ENCODE measurements at places on chromosomes 2 and 18.
A peak's percentile ranks its signal among the peaks of the same experiment; 100 is the strongest.

- DNase-seq, result no peak
These were observed 139.6 kb upstream of the NETO1 start for GRCh38 chr18:73007195-73007914.

- DNase-seq, result no peak
These were observed 221.6 kb downstream of the NCKAP5 start for GRCh38 chr2:133346654-133347053.

- no peak for DNase-seq
These were observed 33.7 kb downstream of the ATP9B start for GRCh38 chr18:79102886-79103285.

GRCh38 chr2:211401328-211401727, 844.9 kb downstream of the CPS1 start:
- DNase-seq, result no peak

DNA sequence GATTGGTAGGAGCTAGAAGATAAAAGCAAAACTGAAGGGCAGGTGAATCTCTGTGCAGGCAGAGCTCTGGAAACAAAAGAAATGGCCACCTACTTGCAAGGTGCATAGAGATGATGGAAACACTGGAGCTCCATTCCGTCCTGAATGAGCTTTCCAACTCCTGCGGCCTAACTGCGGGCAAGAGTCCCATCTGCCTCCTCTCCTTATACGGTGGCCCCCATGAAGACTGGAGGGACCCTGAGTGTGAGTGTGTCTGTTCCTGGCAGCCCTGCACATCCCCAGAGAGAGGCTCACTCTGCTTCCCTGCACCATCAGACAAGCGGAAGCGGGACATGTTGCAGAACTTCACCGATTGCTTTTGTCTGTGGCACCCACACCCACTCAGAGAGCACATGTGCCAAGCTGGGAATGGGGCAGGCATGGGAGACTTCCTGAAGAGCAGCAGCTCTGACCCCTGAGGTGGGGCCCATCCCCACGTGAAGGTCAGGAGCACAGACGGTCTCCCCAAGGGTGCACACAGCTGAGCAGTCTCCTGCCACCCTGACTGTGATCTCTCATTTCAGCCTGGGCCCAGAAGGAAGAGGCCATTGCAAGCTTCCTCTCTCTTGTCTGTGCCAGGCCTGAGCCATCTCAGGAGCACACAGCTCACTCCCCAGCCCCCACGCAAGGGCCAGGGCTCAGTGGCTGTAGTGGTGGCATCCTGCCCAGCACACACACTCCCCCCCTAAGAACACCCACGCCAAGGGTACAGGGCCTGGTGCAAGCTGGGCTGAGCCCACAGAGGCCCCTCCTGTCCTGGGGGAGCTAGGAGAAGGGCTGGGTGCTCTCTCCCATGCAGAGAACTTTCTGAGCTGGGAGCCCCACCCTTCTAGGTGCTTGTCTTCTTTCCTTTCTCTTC, 75.3 kb downstream of the STPG4 start:
- peak; percentile 40 for DNase-seq

- no peak for DNase-seq
These were observed 369.3 kb upstream of the KCNH7 start for GRCh38 chr2:163207693-163208370.

GRCh38 chr2:230765611-230766300, 53.1 kb downstream of the CAB39 start:
- DNase-seq, result no peak

- DNase-seq, result no peak
These were observed 132.5 kb downstream of the SPHKAP start for GRCh38 chr2:228048838-228049490.

- DNase-seq, result no peak
These were observed 17.7 kb downstream of the NFATC1 start for GRCh38 chr18:79413426-79413825.

DNA sequence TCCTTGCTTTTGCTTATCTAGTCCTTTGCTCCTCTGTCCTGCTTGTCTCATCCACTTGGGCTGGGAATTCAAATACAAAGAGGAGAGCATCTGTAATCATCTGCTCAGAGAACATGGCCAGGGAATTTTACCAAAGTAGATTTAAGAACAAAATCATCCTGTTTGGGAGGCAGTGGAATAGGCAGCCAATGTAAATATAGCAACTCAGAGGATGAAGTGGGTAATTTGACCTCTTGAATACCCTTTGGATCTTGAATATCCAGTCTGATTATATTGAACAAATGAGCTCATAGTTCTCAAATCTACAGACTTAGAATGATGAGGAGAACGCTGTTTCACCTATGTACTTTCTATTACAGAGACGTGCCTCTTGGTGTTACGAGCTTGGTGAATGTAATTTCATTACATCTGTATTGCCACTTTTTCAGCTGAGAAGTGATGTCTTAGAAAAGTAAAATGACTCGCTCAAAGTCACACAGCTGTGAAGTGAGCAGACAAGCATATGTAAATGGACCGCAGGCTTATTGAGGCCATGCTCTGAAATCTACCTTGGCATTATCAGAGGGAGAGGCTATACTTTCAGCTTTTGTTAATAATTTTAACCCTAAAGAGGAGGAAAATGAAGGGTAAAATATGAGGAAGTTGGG, 266.3 kb downstream of the MTX2 start:
- no peak for DNase-seq

DNA sequence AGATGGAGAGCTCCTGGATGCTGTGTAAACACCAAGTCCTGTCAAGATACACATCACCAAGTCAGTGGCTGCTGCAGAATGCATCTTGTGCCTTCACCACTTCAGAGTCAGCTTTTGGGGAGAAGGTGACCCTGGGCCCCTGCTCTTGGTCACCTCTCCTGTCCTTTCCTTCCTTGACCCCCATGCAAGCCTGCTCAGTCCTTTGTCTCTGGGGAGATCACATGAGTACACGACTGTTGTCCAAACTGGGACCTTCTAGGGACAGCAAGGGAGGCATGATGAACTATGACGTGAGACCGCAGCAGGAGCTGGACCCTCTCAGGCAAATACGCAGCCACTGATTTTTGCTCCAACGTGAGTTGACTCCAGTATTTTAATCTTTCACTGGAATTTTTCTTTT, 706.9 kb upstream of the ID2 start:
- DNase-seq, result no peak

DNA sequence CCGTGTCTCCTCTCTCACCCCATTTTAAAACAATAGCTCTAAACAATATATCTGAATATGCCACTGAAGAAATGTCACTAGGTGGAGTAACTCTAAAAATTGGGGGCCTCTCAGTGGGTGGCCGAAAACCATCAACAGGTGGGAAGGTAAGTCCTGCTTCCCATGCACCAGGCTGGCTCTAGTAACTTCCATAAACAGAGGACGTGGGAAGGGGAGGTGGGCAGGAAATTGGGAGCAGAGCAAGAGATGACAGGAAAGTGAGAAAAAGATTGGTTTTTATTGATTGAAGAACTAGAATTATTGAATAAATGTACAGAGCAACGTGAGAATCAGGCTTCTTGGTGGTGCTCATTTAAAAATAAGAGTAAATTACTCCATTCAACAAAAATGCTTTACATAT, 170.4 kb downstream of the SOCS6 start:
- no peak for DNase-seq

DNA sequence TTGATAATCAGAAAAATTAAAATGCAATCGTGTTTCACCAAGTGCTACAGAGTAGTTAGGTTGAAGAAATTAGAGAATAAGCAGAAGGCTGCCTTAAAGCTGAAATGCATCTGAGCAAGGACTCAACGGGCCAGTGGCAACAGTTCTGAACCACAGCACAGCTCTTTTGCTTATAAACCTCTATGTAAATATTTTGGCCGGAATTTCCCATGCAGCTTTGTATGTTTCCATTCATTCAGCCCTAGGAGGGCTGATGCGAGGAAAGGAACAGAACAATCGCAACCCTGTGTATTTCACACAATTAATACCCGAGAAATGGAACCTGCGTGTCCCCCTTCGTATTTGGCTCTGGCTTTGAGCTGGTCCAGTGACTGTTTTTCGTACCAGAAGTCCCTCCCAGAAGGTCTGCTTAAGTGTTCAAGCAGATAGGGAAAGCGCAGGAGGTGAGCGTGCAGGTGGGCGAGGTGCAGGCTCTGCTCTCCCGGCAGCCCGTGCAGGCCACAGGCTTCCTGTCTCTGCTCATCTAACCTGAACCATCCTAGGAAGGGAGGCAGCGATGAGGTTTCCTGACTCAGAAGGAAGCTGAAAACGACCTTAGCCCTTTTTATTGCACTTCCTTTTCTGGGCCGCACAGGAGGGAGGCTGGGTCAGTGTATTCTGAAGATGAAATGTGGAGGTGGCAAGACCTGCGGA, 67.3 kb downstream of the ASB1 start:
- no peak for DNase-seq

- no peak for DNase-seq
These were observed 13.4 kb downstream of the STAMBP start for GRCh38 chr2:73841912-73842738.

DNA sequence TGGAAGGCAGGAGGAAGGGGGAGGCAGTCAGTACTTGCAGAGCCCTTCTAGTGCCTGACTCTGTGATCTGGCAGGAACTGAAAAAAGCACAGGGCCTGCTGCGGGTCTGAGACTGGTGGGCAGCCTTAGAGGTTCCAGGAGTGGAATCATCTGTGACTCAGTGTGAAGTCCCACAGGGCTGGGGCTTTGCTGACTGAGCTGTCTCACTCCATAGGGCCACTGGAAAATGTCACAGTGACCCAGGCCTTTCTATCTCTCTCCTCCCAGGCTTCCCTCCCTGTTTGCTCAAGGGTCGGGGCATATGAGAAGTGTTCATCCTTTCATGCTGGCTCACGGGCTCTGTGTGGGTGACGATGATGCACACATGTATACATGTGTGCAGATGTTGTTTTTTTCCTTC, 47.1 kb upstream of the ZFP36L2 start:
- no peak for DNase-seq

GRCh38 chr2:8300216-8300615, 381.6 kb upstream of the ID2 start:
- DNase-seq, result no peak

GRCh38 chr2:69026691-69027459, 13.9 kb downstream of the ANTXR1 start:
- no peak for DNase-seq

- no peak for DNase-seq
These were observed 13.5 kb downstream of the TMEM198 start for GRCh38 chr2:219557320-219557719.

- DNase-seq, result no peak
These were observed 53.1 kb downstream of the ZNF521 start for GRCh38 chr18:25298853-25299274.

DNA sequence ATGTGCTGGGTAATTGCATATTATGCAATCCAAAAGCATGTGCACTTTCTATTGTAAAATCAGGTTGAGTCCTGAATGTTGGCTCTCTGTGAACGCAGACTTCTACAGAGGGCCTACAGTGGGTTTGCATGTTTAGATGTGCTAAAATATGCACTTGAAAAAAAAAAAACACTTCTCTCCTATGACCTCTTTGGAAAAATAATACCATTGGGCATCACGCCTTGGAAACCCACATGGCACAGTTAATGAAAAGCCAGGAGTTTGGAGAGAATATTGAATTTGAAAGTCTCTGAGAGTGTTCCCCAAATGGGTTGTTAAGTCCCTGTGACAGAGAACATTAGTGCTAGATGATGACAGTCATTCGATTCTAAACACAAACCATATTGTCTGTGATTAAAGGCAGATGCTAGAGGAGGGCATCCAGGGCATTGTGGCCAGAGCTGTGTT, 710.4 kb upstream of the PIK3C3 start:
- DNase-seq, result no peak

- DNase-seq, result no peak
These were observed 142.2 kb downstream of the BCL11A start for GRCh38 chr2:60411295-60411694.

GRCh38 chr2:86704459-86704971, 15.6 kb upstream of the RMND5A start:
- DNase-seq, result no peak

- no peak for DNase-seq
These were observed 19.9 kb upstream of the CAB39 start for GRCh38 chr2:230692760-230693159.

GRCh38 chr2:104040771-104041170, 813.1 kb upstream of the POU3F3 start:
- DNase-seq, result no peak

- DNase-seq, result no peak
These were observed 1273.6 kb upstream of the SLC39A10 start for GRCh38 chr2:194383401-194383800.

GRCh38 chr18:57209713-57210106, 62.8 kb downstream of the BOD1L2 start:
- no peak for DNase-seq

DNA sequence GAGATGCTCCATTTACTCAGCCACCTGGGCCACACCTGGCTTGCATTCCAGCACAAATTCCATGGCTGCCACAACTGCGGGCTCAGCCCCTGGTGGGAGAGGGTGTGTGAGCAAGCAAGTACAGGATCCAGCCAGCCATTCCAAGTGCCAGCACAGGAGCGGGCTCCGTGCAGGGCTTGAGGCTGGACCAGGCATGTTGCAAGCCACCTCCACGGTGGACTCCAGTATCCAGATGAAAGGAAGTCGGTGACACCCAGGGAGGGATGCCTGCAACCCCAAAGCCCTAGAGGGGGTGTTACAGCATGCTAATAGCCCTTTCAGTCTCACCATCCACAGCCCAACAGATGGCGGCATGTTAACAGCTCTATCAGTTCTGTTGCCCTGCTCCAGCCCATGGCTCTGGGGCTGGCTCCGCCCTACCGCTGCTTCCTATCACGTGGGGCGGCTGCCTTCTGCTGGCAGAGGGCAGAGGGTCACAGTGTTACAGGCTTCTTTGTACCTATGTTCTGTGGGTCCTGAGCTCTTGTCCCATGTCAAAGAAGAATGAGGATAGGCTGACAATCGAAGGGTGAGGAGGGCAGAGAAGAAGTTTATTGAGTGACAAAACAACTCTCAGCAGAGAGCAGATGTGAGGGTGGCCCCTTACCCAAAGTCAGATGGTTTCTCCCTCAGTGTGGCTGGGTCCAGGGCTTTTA, 11.7 kb upstream of the GORASP2 start:
- no peak for DNase-seq

- no peak for DNase-seq
These were observed 3.7 kb downstream of the ITGAV start for GRCh38 chr2:186593523-186593922.

- DNase-seq, result no peak
These were observed 59.8 kb downstream of the HAUS1 start for GRCh38 chr18:46163941-46164499.

GRCh38 chr2:161386228-161386824, 29.8 kb upstream of the TBR1 start:
- DNase-seq, result no peak

- DNase-seq, result no peak
These were observed 59.1 kb downstream of the REV1 start for GRCh38 chr2:99430614-99431291.

- no peak for DNase-seq
These were observed 69.8 kb downstream of the POU3F3 start for GRCh38 chr2:104923665-104924064.

GRCh38 chr18:11872479-11873136, 21.4 kb downstream of the CHMP1B start:
- no peak for DNase-seq

Measured in amygdala (tissue), 56 donors.